ENCODE measurements at places on chromosomes 4 and X.

GRCh38 chr4:119093042-119093827 lies 42.4 kb upstream of the MYOZ2 start:
- peak; percentile 37 for DNase-seq

- DNase-seq: no peak
Observed at GRCh38 chr4:79331126-79331876, 5.4 kb upstream of the NAA11 start.

- no peak for DNase-seq
Observed at GRCh38 chrX:15988661-15989603, 134.3 kb upstream of the AP1S2 start.

GRCh38 chr4:164753873-164754488 lies at the start of gene SMIM31:
SMIM31 (plus strand) TSS chr4:164754131; CDS start chr4:164770444, 16,313 bp downstream.
- no peak for DNase-seq

- DNase-seq: no peak
Observed at GRCh38 chr4:19941434-19941833, 310.3 kb upstream of the SLIT2 start.

DNA sequence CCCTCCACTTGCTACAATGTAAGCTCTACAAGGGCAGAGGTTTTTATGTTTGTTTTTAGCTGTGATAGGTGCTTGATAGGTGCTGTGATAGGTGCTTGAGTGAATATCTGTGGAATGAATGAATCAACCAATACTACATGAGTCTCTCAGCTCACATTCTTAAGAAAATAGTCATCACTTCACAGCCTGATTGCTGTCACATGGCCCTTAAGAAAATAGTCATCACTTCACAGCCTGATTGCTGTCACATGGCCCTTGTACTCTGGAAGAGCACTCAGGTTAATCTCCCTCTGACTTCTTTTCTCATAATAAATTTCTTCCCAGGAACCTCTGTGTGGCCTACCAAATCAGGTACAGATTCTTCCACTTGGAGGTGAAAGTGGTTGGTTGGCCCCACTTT lies 335.2 kb downstream of the TENM3 start:
- DNase-seq: peak; percentile 31

GRCh38 chr4:146564492-146564891 lies 42.8 kb upstream of the SLC10A7 start:
- DNase-seq: no peak

DNA sequence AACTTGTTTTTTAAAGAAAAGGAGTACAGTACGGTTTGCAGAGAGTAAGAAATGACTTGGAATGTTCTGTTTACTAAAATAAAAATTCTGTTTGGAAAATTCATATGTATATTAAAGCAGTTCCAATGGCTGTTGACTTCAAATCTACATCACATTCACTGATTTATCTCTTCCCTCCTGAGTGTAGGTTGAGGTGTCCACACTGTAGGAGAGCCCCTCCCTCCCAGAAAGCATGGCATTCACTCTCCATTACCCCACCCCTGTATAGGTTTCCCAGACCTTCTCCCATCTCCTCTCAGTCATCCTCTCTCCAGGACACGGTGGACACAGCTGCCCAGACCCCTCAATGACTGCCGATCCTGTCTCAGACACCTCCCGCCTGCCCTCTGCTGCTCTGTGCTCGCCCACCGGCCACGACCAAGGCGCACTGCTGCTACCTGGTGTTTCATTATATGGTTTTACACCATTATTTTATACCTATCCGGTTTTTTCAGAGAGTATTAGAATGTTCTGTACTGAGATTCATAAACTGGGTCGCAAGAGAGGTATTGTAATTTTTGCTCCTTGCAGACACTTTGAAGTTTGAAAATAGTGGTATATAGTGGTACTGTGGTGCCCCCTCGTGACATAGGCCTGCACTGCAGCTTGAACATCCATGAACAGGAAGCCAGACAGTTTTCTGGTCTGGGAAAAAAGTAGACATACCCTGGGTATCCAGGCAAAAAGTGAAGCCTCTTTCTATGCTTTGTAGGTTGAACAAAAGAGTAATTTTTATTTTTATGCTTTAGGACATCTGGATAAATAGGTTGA lies 38.8 kb upstream of the BEX4 start:
- DNase-seq: peak; percentile 39

- DNase-seq: no peak
Observed at GRCh38 chrX:129780441-129781105, 824 bp downstream of the SASH3 start.

GRCh38 chr4:104425948-104426347 lies 68.7 kb downstream of the CXXC4 start:
- no peak for DNase-seq

- no peak for DNase-seq
Observed at GRCh38 chrX:109600237-109600651, 24.7 kb downstream of the KCNE5 start.

- peak; percentile 90 for DNase-seq
Observed at GRCh38 chr4:38663801-38664705, at the start of gene KLF3. KLF3 (plus strand) TSS chr4:38664199; CDS start chr4:38680626, 16,427 bp downstream.

DNA sequence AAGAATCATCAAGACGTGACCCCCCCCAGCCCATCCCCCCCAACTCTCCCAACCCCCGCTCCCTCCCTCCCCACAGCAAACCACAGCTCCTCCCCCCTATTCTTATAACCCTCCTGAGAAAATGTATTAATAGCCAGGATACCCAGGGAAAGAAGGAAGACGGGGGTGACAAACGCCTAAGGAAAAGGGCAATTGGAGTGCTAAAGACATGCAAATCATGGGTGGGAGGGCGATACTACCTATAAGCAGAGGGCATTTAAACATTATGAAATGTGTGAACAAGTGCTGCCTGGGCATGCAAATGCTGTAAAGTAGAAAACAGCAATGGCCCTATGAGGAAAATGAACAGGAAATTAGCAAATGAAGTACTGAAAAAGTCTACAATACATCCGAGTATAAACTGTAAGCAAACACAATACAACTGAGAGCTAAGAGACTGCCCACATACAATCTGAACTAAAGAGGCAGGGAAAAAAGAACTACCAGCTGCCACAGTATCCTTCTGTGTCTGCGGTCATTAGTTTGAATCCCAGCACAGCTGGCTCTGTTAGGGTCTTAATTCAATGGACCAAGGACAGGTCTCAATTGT lies 2.4 kb downstream of the CXXC4 start:
- DNase-seq: no peak

DNA sequence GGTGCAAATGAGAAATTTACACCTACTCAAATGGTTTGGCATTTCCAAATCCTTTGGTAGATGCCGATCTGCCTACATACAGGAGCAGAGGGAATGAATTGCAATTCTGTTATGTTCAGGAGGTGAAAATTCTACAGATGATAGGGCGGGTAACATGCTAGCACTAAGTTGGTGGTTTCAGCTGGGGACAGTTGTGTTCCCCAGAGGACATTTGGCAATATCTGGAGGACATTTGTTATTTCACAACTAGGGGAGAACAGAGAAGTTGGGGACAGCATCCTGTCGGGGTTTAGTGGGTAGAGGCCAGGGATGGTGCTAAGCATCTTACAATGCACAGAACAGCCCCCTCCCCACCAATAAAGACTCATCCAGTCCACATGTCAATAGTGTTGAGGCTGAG lies 96.5 kb upstream of the PUDP start:
- DNase-seq: no peak

- DNase-seq: no peak
Observed at GRCh38 chr4:79325864-79326328, at the start of gene NAA11. NAA11 (minus strand) TSS chr4:79326061; CDS start chr4:79325877, 184 bp downstream.

DNA sequence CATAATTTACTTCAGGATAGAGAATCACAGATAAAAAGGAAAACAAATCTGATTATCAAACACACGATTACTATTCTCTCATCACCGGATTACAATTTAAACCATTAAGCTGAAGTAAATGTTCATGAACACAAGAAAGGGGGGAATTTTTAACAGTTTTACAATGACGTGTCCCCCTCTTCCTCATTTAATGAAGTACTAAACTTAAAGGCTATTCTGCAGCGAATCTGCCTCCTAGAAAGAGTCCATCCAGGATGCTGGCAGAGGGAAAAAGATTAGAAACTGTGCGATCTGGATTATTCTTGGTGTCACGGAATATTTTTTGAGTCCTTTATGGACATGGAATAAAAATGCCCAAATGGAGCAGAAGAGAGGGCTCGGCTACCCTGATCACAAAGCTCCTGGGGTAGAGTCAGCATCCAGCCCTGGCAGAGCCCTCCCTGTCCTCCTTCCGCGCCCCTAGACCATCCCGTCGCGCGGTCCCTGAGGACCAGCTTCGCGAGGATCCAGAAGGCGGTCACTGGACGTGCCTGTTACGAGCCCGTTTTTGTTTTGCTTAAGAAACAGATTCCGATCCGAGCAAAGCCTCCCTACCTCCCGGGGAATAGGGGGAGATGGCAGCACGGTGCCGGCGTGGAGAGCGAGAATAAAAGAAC lies 1.2 kb downstream of the ELF2 start:
- DNase-seq: no peak

GRCh38 chr4:37678624-37679023 lies 7.6 kb downstream of the RELL1 start:
- no peak for DNase-seq

GRCh38 chr4:38532908-38533499 lies 131.0 kb upstream of the KLF3 start:
- DNase-seq: no peak

DNA sequence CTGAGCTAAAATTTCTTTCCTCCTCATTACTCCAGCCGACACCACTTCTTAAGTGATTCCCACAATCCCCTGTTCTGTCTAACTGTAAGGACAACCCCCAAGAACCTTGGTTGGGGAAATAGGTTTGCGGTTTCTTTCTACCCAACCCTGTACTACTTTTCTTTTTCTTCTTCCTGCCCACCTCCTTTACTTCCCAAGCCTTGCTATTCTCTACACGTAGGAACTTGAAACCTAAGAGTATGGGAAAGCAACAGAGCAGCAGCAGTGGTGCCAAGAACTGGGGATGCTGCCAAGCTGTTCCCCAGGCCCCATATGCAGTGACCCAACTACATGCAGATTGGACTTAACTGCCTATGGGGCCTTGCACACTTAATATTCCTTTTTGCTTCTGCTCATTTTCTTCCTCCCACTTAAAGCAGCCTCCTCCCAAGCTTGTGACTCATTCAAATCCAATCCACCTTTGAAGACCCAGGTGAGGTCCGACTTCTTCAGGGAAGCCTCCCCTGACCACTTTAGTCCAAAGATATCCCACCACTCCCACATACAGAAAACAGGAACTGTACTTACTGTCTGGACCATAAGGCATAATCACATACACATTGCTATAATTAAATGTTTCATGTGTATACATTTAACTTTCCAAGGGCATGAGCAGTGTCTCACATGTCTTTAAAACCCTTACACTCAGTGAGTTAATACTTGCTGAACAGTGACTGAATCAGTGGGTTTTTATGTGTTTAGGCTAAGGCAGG lies 1.7 kb downstream of the FAM120C start:
- no peak for DNase-seq

DNA sequence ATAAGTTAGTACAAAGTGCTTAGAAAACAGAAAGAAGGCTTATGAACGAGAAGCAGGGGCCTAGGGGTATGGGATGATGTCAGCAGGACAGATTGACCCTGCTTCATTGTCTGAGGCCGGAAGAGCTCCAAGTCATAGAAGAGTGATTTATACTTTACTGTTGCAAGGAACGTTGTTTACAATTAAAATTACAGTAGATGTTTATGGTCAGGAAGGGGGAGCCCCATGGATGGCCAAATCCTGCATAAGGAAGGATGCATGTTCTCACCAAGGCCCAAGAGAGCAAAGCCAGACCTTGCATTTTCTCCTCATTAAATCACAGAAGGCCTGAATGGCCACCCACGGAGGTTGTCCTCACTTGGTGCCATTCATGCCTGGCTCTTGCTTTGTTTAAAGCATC lies 115.3 kb downstream of the LDB2 start:
- DNase-seq: no peak

DNA sequence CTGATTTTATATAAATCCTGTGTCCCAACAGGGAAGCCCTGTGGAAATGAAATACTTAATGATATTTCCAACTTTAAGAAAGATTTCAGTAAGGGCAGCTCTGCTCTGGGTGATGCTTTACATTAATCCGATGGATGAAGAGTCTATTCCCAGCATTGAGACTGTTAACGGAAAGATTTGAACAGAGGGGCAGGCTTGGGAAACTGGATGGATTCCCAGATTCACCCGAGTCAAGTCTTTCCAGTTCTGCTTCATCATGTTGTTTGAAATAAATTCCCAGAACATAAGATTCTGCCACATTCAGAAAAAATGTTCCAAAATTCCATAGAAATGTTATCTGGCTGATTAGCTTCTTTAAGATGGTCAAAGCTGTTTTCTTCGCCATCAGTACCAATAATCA lies 246.0 kb downstream of the FBXW7 start:
- DNase-seq: no peak

- DNase-seq: no peak
Observed at GRCh38 chr4:129208481-129208880, 112.5 kb downstream of the C4orf33 start.

- no peak for DNase-seq
Observed at GRCh38 chr4:13641084-13641483, 13.6 kb upstream of the BOD1L1 start.

DNA sequence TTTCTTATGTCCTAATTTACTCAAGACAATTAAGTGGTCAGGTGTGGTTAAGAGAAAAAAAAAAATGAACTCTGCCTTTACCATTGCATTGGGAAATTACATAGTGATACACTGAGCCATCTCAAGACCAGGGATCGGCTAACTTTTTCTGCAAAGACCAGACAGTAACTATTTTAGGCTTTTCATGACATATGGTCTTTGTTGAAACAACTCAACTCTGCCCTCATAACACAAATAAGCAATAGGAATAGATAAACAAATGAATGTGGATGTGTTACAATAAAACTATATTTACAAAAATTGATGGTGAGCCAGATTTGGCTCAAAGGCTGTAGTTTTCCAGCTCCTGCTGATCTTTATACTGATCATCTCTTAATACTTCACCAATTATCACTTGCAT lies 632.6 kb upstream of the INTU start:
- no peak for DNase-seq

- no peak for DNase-seq
Observed at GRCh38 chr4:110305455-110305854, 107.0 kb upstream of the ELOVL6 start.
